H54 (cell line): ENCODE measurements at places on chromosomes 6 and 20.

DNA sequence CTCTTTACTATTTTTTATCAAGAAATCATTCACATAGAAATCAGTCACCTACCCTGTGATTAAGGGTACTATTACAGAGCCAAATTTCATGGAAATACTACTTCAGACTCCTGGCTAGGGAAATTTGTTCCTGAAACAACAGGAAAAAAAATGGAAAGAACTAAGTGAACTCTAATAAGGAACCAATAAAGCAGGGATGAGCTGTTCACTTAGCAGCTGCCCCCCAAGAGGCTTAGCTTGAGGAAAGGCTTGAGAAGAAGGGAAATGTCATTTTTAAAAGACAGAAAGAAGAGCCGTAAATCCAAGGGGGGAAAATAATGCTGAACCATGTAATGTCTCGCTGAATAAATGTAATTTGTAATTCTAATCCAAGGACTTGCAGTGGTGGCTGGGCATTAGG is 88.8 kb downstream of the COL21A1 start:
- no peak for DNase-seq

GRCh38 chr6:34554291-34555006 is 1.7 kb downstream of the SPDEF start:
- no peak for DNase-seq

- DNase-seq, result no peak
Measured at GRCh38 chr6:141105481-141105880, 1027.2 kb upstream of the GJE1 start.

- DNase-seq, result peak; percentile 77
Measured at GRCh38 chr6:17589406-17590096, 10.6 kb upstream of the FAM8A1 start.

- no peak for DNase-seq
Measured at GRCh38 chr6:101980924-101981323, 587.4 kb downstream of the GRIK2 start.

- DNase-seq, result no peak
Measured at GRCh38 chr6:133262804-133263203, 21.6 kb downstream of the EYA4 start.

- no peak for DNase-seq
Measured at GRCh38 chr20:10007747-10008146, 27.0 kb upstream of the ANKEF1 start.

- DNase-seq, result peak; percentile 60
Measured at GRCh38 chr6:161168281-161168891, 105.5 kb downstream of the AGPAT4 start.

DNA sequence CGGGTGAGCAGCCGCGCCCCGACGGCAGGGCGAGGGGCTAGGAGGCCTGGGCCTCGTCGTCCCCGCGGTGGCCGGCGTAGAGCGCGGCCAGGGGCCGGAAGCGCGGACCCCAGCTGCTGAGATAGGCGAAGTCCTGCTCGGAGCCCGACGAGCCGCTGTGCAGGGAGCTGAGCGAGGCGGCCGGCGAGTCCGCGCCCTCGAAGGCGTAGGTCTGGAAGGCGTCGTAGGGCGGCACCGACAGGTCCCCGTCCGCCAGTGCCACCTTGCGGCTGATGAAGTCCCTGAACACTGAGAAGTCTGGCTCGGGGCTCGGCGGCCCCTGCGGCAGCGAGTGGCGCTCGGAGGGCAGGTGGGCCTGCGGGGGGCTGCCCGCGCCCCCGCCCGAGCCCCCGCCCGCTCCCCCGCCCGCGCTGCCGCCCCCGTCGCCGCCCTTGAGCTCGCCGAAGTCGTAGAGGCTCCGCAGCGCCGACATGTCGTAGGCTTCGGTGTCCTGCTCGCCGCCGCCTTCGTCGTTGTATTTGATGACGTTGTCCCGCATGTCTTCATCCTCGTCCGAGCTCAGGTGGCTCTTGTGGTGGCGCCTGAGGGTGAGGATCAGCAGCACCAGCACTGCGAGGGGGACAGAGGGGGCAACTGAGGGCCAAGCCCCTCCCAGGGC is 56.5 kb downstream of the CD40 start:
- DNase-seq, result no peak
